H1 (cell line): ENCODE measurements at places on chromosomes 4 and X. TPM values are rescaled to one million over a fixed set of nuclear protein-coding genes. Genes with fewer than 3 reads are reported as not detected.

DNA sequence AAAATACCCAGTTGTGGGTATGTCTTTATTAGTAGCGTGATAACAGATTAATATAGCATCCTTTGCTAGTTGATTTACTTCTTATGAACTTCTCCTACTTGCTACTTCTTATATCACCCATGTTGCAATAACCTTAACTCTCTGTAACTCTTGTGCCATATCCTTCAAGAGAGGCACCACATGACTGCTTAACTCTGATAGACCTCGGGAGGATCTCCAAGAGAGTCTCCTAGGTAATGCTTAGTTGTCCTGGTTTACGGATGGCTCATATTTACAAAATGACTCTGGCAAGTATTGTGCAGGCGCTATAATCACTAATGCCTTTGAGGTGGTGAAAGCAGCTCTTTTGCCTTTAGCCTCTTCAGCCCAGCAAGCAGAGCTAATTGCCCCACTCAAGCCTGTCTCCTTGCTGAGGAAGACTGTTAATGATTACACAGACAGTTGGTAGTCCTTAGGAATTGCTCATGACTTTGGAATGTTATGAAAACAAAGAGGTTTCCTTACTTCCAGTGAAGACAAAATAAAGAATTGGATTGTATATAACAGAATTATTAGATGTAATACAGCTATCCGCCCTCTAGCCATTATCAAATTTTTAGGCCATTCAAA is 1305.8 kb downstream of the PCDH7 start:
- no peak for DNase-seq
- no peak overlapping the region for H3K4me3 ChIP-seq
- H3K27ac ChIP-seq = no peak overlapping the region
- no peaks in the 10 kb centered on the region for H3K4me1 ChIP-seq
- 0 out of 2 replicates have a peak, but pooled peaks cover 3% of the 10 kb centered on the region for H3K36me3 ChIP-seq
- no peaks in the 10 kb centered on the region for H3K27me3 ChIP-seq

The BMP3 gene
- total RNA-seq = 0.06 TPM in 1 of 2 replicates, not detected in the other

GRCh38 chr4:57023104-57023503 is 44.4 kb downstream of the POLR2B start:
- H3K4me1 ChIP-seq = no peaks in the 10 kb centered on the region
- H3K27me3 ChIP-seq = no peaks in the 10 kb centered on the region
- H3K27ac ChIP-seq = no peak overlapping the region

GRCh38 chr4:89026542-89026941 is 30.4 kb downstream of the FAM13A start:
- no peak for DNase-seq
- H3K36me3 ChIP-seq = no peaks in the 10 kb centered on the region
- no peaks in the 10 kb centered on the region for H3K4me1 ChIP-seq

The CENPVL3 gene
- 5.0 and 5.2 TPM in 2 replicates for total RNA-seq

The DOK7 gene
- total RNA-seq = not detected in 2 replicates

GRCh38 chr4:179626687-179627086 is 2184.4 kb upstream of the AGA start:
- peak; percentile 2 for DNase-seq
- no peaks in the 10 kb centered on the region for H3K36me3 ChIP-seq
- no peak overlapping the region for H3K27ac ChIP-seq
- no peaks in the 10 kb centered on the region for H3K4me1 ChIP-seq
- no peaks in the 10 kb centered on the region for H3K27me3 ChIP-seq
- no peak overlapping the region for H3K4me3 ChIP-seq

The SCML2 gene
- 18.9 and 21.3 TPM in 2 replicates for total RNA-seq

DNA sequence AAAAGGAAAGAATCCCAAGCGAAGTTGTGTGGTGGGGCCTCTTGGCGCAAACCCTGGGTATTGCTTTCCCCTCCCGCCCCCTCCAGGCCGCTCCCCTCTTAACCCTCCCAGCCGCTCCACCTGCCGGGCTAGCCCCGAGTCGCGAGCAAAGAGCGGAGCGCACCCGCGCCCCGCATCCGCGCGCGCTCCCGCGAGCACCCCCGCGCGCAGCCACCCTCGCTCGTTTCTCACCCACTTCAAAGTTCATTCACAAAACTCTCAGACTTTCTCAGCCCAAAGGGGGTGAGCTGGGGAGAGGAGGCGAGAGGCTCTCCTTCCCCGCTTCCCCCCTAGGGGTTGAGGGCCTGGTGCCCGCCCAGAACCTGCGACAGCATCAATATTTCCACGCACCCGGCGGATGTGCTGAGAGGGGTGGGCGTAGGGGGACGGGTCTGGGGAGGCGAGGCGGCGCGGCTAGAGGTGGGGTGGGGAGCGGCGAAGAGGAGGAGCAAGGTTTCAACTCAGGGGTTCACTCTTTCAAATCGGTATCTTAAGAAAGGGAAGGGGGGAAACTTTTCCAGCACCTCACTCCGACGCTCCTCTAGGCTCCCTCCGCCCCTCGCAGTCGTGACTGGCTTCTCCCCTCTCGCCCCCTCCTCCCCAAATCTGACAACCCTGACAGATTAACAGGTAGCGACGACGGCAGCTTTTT is 1.8 kb downstream of the MAML3 start:
- DNase-seq = no peak
- peaks cover 1% of the 10 kb centered on the region; the same call in 1 of the 2 replicates for H3K4me1 ChIP-seq
- H3K4me3 ChIP-seq = peak overlapping the region; percentile 98
- H3K27me3 ChIP-seq = peaks cover 3% of the 10 kb centered on the region; the same call in 1 of the 2 replicates
- no peak overlapping the region for H3K27ac ChIP-seq

- no peaks in the 10 kb centered on the region for H3K4me1 ChIP-seq
- no peaks in the 10 kb centered on the region for H3K27me3 ChIP-seq
Measured at GRCh38 chr4:116018831-116019230, 905.4 kb upstream of the NDST4 start.

GRCh38 chr4:189374176-189374575 is 566.5 kb upstream of the FRG1 start:
- H3K27ac ChIP-seq = no peak overlapping the region
- H3K36me3 ChIP-seq = no peaks in the 10 kb centered on the region
- no peaks in the 10 kb centered on the region for H3K4me1 ChIP-seq
- no peaks in the 10 kb centered on the region for H3K27me3 ChIP-seq
- no peak for DNase-seq
- no peak overlapping the region for H3K4me3 ChIP-seq

DNA sequence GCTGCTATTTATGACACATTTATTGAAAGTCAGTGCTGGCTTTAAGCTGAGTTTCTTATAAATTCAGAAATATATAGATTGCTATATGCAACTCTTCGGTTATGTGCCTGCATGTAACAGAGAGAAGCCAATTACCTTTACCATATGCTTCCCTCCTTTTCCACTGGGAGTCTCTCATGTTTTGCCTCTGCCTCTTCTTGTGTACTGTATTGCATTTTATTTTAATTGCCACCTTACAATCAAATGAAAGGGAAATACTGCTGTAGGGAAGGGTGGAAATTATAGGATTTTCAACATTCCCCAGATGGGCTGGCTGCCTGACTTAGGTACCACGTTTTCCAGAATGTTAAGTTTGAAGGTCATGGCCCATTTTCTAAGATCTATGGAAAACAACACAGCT is 655.4 kb upstream of the SLIT2 start:
- H3K27me3 ChIP-seq = no peaks in the 10 kb centered on the region
- no peaks in the 10 kb centered on the region for H3K4me1 ChIP-seq
- no peak overlapping the region for H3K4me3 ChIP-seq
- no peak for DNase-seq
- no peak overlapping the region for H3K27ac ChIP-seq

The SORBS2 gene
- total RNA-seq = 73.0 and 75.8 TPM in 2 replicates

The SOD3 gene
- total RNA-seq = 4.9 and 5.5 TPM in 2 replicates

GRCh38 chr4:73037057-73037456 is 32.5 kb downstream of the COX18 start:
- H3K27ac ChIP-seq = no peak overlapping the region
- no peaks in the 10 kb centered on the region for H3K4me1 ChIP-seq
- no peaks in the 10 kb centered on the region for H3K27me3 ChIP-seq
- no peak for DNase-seq
- H3K36me3 ChIP-seq = no peaks in the 10 kb centered on the region

The PRICKLE3 gene
- 8.4 and 10.6 TPM in 2 replicates for total RNA-seq

DNA sequence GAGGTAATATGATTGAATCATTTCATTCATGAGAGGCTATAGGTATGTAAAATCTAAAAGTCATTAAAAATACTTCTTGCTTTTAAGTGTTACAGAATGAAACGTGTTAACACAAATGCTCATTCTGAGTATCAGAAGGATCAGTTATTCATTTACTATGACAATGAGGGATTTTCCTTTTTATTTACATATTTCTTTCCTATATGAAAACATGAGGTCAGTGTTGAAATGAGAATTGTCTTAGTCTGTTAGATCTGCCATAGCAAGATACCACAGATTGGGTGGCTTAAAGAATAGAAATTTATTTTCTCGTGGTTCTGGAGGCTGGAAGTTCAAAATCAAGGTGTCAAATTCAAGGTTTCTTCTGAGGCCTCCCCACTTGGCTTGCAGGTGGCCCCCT is 181.2 kb downstream of the ARHGAP10 start:
- no peaks in the 10 kb centered on the region for H3K36me3 ChIP-seq
- H3K27me3 ChIP-seq = no peaks in the 10 kb centered on the region
- H3K4me1 ChIP-seq = peaks cover 4% of the 10 kb centered on the region; the same call in 1 of the 2 replicates
- H3K4me3 ChIP-seq = no peak overlapping the region
- DNase-seq = no peak

GRCh38 chr4:77003400-77003799 is 53.8 kb downstream of the SEPTIN11 start:
- no peaks in the 10 kb centered on the region for H3K27me3 ChIP-seq
- H3K36me3 ChIP-seq = no peaks in the 10 kb centered on the region
- H3K27ac ChIP-seq = no peak overlapping the region

The SUPT20HL1 gene
- total RNA-seq = not detected in 2 replicates

The PPM1K gene
- total RNA-seq = 10.7 and 12.0 TPM in 2 replicates

GRCh38 chr4:87387237-87387636 is 3.8 kb downstream of the HSD17B11 start:
- H3K27me3 ChIP-seq = no peaks in the 10 kb centered on the region
- no peak for DNase-seq
- no peaks in the 10 kb centered on the region; the same call in 1 of the 2 replicates for H3K4me1 ChIP-seq
- H3K27ac ChIP-seq = no peak overlapping the region
- H3K4me3 ChIP-seq = no peak overlapping the region
- H3K36me3 ChIP-seq = no peaks in the 10 kb centered on the region; the same call in 1 of the 2 replicates

DNA sequence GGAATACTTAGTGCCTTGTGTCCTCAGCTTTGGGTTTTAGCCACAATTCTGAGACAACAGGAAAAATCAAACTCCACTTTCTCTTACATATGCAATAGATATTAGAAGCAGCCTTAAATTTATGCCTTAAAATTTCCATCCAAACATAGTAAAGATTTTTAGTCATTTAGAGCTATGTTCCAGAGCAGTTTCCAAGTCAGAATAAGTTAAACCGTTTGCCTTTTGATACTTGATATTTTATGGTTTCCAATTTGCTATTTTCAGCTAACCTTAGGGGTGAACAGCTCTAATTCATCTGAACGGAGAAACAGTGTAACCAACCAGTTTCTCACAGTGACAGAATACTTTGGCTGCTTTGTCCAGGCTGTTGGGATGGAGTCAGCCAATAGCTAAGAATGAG is 125.8 kb upstream of the RXFP1 start:
- no peak for DNase-seq
- no peaks in the 10 kb centered on the region for H3K27me3 ChIP-seq
- no peaks in the 10 kb centered on the region for H3K4me1 ChIP-seq
- H3K4me3 ChIP-seq = no peak overlapping the region
- no peaks in the 10 kb centered on the region for H3K36me3 ChIP-seq

DNA sequence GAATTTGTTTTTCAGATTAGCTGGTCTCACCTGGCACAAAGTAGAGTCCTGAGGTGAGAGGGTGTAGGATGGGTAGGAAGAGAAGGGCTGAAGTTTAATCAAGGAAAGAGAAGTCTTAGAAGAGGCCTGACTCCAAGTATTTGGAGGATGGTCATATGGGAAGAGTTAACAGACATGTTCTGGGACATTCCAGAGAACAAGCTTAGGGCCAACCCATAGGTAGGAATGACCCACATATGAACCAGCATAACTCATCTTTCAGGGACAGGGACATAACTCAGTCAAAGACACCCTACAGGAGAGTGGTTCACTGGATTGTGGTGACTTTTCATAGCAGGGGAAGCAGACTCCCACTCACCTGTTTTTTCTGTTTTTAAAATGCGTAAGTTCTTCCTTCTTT is 27.9 kb upstream of the ANXA5 start:
- no peak overlapping the region for H3K4me3 ChIP-seq
- H3K27ac ChIP-seq = no peak overlapping the region
- H3K4me1 ChIP-seq = no peaks in the 10 kb centered on the region
- H3K27me3 ChIP-seq = no peaks in the 10 kb centered on the region

The SASH3 gene
- not detected in 2 replicates for total RNA-seq

DNA sequence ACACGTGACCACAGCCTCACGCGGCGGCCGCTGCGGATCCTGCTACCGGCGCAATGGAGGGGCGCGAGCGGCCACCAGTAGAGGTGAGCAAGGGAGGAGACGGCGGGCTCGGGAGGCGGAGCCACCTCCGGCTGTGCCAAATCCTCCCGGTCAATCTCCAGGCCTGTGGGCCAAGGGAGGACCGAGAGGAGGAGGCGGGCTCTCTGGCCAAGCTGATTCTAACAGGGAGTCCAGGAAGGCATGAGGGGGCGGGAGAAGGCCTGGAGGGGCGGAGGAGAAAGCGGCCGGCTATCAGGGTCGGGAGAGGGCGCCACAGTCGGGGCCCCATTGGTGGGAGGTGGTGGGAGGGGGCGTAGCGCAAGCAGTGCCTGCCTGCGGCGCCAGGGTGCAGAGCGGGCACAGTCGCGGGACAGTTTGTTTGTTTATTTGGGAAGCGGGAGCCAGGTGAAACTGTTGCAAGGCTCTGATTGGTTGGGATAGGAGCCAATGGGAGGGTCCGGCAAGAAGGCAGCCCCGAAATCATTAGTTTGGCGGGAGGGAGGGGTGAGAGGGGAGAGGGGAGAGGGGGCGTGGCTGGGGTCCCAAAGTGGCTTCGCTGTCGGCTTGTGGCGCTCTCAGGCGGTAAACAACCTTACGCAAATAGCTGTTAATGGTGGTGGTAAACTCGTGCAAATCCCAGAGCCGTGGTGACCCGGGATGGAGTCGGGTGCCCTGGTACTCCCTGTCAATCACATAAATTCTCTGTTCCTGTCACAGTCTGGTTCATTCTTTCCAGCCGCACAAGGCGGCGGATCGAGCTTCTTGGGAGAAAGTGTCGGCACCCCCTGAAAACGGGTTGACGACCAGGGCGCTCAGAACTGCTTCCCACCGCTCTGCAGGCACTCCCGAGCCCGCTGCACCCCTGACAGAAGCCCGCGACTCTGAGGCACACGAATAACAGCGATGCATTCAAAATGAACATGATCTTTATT is at the start of gene IRS4:
Gene IRS4 (minus strand): TSS at position 55 of the 971 bp plus-strand sequence.
- peaks cover 26% of the 10 kb centered on the region for H3K27me3 ChIP-seq
- peak within 1 kb of the TSS; percentile 89 for H3K4me3 ChIP-seq
- H3K36me3 ChIP-seq = no peaks in the 10 kb centered on the region

DNA sequence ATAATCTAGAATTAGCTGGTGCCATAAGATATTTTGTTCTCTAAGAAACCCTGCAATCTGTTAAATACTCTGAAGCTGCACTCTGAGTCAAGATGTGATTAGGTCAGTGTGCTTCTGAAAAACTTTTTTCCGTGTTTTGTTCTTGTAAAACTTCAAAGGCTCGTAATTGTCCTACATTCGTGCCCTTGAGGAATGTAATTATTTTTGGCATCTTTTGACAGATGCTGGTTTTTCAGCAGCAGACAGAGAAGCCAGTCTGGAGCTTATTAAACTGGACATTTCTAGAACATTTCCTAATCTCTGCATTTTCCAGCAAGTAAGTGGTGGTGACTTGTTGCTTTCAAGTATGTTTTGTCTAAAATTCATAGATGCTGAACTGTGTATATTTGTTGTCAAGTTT is 36.8 kb upstream of the TADA2B start:
- no peaks in the 10 kb centered on the region for H3K27me3 ChIP-seq
- H3K4me1 ChIP-seq = peaks cover 2% of the 10 kb centered on the region
- H3K4me3 ChIP-seq = no peak overlapping the region
- H3K36me3 ChIP-seq = peaks cover 48% of the 10 kb centered on the region
- no peak overlapping the region for H3K27ac ChIP-seq
- DNase-seq = no peak
